Kidney epithelial cell (primary cell): ENCODE measurements at places on chromosomes 1 and 21.
A peak's percentile ranks its signal among the peaks of the same experiment; 100 is the strongest.

GRCh38 chr1:59317780-59318179, 20.9 kb downstream of the FGGY start:
- no peak for DNase-seq

GRCh38 chr1:221740993-221741702, 741 bp downstream of the DUSP10 start:
- no peak for DNase-seq

DNA sequence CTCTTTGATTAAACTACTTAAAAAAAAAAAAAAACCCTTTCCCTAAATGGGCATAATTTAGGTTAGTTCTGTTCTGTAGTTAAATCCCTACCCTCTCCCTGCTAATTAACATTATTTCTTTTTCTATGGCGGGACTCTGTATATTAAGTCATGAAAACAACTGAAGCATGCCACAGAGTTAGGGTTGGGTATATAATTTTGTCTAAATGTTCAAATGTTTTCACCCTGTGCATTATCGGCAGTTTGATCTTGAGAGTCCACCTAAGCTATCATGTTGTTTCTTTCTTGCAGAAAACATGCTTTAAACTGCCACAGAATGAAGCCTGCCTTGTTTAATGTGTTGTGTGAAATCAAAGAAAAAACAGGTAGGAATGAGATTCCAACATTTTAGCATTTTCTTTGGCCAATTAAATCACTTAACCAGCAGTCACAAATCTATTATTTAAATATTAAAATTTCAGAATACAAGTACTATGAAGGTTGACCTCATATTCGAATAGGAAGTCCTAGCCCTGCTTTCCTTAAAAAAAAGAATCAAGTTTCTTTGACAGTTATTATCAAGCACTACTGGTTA, 4.0 kb downstream of the PBX1 start:
- DNase-seq: no peak

DNA sequence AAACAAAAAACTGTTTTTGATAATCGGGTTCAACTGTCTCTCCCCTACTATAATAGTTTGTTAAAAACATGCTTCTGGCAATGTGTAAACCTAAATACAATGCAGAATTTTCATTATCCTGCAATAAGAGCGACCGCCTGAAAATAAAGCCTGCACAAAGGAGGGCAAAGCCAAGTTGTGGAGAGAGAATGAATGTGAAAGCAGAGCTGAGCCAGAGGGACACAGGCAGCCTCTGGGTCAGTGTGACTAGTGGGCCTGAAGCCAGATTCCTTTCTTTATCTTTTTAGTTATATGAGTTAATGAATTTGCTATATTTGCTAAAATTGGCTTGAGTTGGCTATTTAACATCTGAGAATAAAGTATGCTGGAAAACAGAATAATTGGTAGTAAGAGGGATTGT, 615.2 kb downstream of the PLA2G4A start:
- DNase-seq: no peak

GRCh38 chr1:228752675-228753265, 17.5 kb downstream of the RHOU start:
- DNase-seq: no peak

DNA sequence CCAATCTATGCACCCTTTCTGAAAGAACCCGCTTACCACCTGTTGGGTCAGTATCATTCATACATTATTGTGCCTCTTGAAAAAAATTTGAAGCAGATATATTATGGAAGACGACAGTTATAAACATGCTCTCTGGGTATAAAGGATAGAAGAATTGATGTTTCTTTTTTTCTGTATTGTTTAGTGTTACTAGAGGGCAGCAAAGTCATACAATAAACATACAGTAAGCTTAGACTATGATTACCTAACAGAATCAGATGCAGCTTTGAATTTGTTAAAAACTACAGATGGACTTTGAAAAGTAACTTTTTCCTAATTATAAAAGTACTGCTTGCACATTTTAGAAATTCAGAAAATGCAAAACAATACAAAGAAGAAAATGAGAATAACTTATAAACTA, 11.1 kb upstream of the PAXBP1 start:
- no peak for DNase-seq

DNA sequence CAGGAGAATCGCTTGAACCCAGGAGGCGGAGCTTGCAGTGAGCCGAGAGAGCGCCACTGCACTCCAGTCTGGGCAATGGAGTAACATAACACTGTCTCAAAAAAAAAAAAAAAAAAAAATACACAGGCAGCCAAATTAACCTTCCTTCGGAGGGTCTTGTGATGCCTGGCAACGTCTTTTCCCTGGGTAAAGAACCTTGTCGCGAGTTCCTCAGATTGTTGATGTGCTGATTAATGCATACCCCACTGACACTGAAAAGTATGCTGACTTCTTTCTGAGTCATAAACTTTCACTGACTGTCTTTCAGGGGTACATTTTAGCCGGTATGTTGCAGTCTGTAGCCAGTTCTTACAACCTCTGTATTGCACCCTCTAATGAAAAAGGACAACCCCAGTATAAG, 95.1 kb upstream of the SOD1 start:
- DNase-seq: peak; percentile 44

DNA sequence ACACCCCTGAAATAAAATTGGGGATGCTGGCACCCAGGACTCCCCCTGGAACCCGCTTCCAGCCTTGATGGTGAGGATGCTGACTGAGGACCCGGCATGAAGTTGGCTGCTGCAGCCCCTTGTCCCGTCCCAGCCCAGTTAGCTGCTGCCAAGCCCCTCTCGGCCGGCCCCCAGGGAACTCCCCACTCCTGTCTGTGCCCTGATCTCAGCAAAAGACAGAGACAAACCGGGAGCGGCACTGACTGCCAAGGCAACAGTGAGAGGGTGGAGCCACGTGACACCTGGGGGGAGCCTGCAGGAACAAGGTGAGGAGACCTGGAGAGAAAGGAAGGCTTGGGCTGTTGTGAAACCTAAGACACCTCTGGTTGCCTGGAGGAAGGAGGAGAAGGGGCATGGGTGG, 24.7 kb downstream of the CASZ1 start:
- no peak for DNase-seq

DNA sequence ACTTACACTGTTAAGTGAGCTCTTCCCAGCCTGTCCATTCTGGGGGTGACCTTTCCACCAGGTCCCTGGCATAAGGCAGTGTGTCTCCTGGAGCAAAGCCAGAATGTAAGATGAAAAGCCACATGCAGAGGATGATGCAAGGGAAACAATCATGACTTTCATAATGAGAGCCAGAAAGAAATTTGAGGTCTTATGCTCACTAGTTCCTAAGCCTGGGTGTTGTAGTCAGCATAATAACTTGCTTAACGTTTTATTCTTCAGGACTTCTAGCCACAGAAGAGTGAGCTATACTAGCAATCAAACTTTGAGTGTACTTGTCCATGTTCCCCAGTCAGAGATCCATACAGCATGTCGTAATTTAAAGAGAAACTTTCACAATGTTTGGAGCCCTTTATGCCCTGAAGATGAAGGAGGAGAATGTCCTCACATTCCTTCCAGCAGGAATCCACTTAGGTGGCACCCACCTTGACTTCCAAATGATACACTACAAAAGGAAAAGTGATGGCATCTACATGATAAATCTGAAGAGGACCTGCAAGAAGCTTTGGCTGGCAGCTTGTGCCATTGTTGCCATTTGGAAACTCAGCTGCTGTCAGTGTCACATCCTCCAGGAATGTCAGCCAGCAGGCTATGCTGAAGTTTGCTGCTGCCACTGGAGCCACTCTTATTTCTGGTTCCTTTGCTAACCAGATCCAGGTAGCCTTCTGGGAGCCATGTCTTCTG, 60.5 kb upstream of the FOXD3 start:
- no peak for DNase-seq

GRCh38 chr1:20719261-20719660, 1.5 kb upstream of the KIF17 start:
- DNase-seq: no peak

GRCh38 chr1:220877377-220878095, 1.7 kb upstream of the HLX start:
- no peak for DNase-seq

DNA sequence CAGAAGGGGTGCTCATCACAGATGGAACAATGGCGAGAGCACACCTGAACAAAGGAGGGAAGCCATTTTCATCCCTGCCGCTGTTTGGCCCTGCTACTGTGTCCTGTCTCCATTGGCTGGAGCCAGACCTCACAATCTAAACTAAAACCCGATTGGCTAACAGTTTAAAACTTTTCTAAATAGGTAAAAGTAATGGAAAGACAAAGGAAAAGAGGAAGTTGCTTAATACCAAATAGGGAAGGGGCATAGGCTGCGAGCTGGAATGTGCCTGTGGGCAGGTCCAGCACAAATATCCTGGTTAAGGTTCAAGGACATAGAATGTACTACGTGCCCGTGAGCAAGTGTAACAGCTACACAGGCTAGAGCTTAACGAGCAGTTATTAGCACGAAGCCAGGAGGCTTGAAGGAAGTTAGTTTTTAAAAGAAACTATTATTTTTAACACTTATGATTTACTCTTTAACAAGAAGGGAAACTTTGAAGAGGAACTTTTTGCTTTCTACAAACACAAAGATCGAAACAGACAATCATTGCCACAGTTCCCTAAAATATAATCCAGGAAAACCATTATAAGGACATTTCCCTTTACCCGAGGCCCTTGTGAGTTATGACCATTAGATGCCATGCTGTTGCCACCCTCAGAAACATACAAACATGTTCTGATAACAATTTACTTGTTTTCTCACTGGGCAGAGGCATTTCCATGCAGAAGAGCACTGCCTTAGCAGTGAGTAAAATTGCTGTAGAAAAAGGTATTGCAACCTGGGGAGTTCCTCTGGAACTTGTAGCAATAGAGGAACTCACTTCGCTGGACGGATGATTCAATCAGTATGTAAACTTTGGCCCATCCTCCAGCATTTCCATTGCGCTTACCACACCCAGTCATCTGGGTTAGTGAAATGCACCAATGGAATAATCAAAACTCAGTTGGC, 4.8 kb upstream of the PTTG1IP start:
- no peak for DNase-seq

- no peak for DNase-seq
Observed at GRCh38 chr1:207069061-207069460, 16.0 kb downstream of the PFKFB2 start.

GRCh38 chr1:29991025-29991424, 732.4 kb downstream of the MATN1 start:
- DNase-seq: no peak

GRCh38 chr1:109322974-109323373, 16.2 kb upstream of the MYBPHL start:
- DNase-seq: no peak

- DNase-seq: no peak
Observed at GRCh38 chr1:167640051-167640450, 10.0 kb downstream of the RCSD1 start.

DNA sequence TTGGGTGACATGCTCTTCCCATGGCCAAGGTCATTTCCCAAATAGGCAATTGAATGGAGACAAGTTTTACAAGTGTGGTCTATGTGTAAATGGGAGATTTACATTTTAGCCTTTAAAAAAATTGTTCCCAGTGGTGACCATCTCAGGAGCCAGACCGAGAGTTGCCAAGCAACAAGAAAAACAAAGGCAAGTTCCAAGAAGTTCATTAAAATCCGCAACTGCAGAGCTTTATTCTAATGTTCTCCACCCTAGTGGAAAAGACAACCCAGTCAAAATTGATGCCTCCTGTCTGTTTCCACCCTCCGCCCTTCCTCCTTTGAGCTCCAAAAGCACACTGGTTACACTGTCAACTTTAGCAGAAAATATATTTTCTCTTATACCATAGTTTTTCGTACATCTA, 33.2 kb upstream of the CD55 start:
- no peak for DNase-seq

DNA sequence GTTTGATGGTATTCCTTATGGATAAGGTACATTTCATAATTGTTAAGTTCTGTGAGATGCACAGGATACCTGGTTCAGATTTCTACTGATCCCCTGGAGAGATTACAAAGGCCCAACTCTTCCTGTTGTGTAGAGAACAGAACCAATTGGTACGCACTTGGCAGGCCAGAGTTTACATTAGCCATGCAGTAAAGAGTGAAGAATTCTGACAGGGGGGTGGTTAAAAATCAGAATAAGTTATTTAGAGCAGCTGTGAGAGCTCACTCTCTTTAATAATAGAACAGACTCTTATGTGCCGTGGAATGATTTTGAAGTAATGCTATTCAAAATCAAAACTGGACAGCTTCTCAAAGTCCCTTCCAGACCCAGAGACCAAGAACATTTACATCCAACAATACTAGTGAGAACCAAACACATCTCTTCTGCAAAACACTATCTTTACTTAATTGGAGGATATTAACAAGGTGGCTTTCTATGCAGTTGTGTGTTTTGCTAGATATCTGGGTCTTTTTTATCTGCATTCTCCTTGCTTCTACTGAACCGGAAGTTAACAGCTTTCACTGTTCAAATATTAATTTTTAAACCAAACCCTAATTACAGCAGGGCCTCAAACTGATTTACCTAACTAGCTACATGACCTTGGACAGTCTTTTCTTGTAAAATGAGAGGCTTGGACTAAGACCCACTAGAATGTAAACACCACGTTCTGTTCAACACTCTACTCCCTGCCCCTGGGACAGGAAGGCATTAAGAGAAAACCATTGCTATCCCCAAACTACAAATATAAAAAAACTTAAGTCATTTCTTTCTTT, 4.0 kb downstream of the USP24 start:
- no peak for DNase-seq

DNA sequence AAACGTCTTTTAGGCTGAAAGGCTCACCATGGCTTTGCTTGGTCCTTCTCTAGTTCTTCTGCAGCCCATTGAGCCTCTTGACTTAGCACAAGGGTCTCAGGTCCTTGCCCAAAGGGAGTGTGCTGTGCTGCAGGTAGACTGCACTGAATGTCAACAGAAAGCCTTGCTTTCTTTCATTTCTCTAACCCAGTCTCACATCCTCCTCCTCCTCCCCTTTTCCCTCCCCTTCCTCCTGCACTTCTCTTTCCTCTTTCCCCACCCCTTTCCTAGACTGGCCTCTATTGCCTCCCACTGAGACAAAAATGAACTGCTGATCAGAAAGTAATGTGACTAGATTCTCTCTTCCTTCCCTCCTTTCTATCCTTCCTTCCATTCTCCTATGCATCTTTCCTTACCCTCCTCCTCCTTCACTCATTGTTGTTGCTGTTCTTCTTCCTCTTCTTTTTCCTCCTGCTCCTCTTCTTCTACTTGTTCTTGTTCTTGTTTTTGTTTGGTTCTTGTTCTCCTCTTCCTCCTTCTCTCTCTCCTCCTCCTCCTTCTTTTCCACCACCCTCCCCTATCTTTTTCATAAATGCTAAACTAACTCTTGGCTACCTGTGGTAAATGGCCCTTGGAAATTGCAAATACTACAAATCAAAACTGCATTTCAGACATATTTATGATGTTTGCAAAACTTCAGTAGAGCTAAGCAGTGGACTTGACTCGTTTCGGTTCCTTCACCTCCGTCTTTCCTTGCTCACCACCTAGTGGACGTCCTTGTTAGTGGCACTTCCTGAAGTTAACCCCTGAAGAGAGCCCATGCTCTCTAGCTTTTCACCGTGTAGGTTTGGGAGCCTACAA, at the start of gene SELL:
SELL (minus strand) TSS at position 152 of the 840 bp plus-strand sequence; CDS start at position 30, 122 bp downstream.
- peak; percentile 16 for DNase-seq

- no peak for DNase-seq
Observed at GRCh38 chr1:30692948-30693301, 30.5 kb downstream of the MATN1 start.
